ENCODE measurements at places on chromosomes 1 and 21.

GRCh38 chr1:3072391-3073185 is 3.6 kb downstream of the PRDM16 start:
- DNase-seq = no peak

DNA sequence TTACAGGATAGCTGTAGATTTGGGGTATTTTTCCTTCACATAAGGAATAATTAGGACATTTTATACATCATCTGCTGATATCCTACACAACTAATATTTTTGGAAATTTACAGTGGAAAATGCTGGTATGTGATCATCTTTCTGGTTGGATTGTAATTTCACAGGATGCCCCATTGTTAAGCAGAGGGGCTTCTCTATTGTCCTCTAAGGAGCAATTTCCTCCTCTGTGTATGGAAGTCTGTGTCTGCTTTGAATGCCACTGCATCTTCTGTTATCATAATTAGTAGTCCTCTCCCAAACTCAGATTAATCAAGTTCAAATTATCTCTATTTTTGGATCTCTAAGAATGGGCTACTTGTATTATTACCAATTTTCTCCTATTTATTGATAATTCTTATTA is 988.1 kb upstream of the B3GALT2 start:
- no peak for DNase-seq

DNA sequence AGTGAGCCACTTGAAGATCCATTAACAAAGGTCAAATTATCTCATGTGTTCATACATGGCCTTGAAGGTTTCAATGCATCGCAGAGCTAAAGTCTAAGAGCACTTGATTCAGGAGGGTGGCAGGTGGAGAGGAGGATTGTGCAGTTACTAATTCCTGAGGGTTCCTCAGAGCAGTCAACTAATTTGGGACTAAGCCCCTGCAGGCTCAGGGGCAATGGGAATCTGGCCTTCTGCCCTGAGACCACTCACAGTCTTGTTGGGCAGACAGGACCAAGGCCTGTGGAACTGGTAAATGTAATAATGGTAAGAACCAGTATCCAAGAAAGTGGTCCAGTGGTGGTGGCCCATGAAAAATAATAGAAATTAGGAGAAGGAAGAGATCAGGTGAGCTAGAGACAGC is 127.4 kb upstream of the HMGB4 start:
- no peak for DNase-seq

GRCh38 chr1:56189454-56189853 is 389.9 kb downstream of the PLPP3 start:
- DNase-seq = no peak

DNA sequence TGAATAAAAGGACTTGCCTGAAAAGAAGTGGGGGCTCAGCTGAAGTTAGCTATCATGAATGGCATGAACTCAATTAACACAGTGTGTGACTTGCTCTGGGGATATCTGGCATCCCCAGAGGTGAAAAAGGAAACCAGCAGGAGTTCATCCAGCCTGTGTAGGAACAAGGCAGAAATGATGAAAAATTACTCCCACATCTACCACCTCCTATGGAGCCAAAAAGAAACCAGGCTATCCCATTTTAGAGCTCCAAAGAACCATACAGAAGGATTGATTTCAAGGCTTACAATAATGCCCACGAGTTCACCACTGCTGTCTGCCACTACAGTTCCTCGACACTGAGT is 25.3 kb downstream of the TP53BP2 start:
- DNase-seq = no peak

- DNase-seq = no peak
These were observed 149.6 kb downstream of the PTPRU start for GRCh38 chr1:29385966-29386365.

DNA sequence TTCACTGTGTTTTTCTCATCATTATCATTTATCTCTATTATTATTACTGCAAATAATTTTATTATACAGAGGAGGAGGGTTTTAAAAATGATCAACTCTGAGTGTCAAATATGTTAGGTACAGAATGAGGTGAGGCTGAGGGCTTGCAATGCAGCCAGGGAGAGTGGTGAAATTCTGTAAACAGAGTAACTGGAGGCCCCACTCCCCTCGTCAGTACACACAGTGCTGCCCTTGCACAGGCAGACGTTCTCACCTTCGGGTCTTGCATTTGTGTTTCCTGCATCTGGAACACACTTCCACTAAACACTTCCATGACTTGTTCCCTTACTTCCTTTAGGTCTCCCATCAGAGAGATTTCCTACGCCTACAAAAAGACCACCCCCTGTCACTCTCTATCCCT is 24.3 kb upstream of the COA6 start:
- DNase-seq = no peak
